ENCODE measurements at places on chromosomes 5 and 9.
A peak's percentile ranks its signal among the peaks of the same experiment; 100 is the strongest.

DNA sequence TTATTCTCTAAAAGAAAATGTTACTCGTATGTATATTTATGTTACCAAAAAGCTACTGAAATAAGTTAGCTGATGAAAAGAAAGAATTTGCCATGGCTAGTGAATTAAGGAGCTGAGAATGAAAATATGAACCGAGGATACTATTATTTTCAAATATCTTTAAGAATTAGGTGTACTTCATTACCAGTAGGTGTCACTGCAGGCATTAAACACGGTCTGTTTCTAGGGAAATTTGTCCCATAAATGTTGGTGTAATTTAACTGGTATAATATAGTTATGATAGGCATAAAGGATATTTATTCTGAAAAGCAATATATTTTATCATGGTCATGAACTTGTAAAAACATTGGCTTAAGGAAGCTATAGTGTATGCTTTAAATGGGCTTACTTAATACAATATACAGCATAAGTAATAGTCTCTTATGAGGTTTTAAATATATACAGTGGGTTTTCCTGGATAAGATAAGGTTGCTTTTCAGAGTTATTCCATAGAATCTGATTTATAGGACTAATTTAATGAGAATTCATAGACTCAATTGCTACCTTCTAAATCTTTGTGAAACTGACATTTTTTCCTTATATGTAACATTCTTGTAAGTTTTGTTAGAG lies 72.4 kb upstream of the MPDZ start:
- DNase-seq: peak; percentile 50

- DNase-seq: peak; percentile 87
These were observed 1.8 kb upstream of the FAM78A start for GRCh38 chr9:131277910-131278701.

DNA sequence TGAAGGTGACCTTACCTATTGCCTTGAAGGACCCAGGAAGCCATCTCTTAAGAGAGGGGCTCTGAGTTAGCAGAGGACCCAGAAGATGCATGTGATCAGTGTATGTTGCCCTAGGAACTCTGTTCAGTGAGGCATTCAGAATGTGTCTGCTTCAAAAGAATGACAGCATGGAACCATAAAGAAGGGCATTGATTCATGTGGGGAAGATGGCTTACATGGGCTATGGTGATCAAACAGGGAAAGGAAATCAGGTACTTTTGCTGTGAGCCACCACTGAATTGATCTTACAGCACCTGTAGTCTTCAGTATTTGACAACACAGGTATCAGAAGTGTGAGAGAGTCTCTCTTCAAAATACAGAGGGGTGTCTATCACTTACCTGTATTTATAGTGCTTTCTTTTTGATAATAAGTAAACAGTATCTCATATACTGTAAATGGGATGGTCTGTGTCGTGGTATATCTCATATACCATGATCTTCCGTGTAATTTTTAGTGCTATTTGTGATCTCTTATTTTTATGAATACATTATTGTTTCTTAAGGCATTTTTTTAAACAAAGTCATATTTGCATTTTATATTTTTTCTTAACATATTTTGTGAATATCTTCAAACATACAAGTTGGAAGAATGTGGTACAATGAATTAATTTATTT lies 57.0 kb downstream of the FOCAD start:
- DNase-seq: no peak

DNA sequence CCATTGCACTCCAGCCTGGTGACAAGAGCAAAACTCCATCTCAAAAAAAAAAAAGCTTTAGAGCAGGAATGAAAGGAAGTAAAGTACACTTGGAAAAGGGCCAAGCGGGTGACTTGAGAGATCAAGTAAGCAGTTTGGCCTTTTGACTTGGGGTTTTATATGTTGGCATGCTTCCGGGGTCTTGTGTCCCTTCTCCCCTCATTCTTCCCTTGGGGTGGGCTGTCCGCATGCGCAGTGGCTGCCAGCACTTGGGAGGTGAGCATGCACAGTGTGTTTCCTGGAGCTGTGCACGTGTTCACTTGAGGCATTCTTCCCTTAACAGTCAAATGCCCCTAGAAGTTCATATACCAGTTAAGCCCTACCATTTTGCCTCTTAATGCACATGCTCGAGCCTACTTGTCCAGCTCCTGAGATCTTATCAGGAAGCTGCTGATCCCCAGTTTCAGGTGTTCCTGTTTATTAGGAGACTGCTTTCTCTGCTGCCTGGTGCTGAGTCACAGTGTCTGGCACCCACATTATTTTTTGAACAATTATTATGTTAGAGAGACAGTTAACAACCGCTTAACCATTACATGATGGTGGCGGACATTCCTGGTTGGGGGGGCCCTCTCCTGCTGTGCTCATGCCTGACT lies 32.6 kb upstream of the PRRC2B start:
- DNase-seq: peak; percentile 67

GRCh38 chr5:79955356-79955895 lies 35.6 kb downstream of the MTX3 start:
- DNase-seq: no peak

GRCh38 chr5:139368613-139369012 lies 14.5 kb downstream of the SLC23A1 start:
- no peak for DNase-seq

DNA sequence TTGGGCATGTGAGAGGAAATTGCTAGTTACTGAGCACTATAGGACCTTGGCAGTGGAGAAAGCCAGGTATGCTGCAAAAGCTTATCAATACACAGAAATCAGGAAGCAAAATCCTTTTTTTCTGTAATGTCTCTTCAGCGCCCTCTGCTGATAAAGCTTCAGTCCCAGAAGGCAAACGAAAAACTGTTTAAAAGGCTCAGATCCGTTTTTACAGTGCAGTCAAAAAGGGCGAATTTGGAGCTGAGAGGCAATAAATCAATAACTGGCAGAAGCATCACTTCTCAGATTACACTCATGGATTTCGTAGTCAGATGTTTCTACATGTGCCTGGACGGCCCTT lies 1.1 kb upstream of the MAN2A1 start:
- peak; percentile 67 for DNase-seq

GRCh38 chr9:13049223-13049622 lies 230.3 kb downstream of the MPDZ start:
- no peak for DNase-seq

GRCh38 chr5:87136733-87137132 lies 130.9 kb upstream of the RASA1 start:
- peak; percentile 16 for DNase-seq

GRCh38 chr5:168042284-168043068 lies 249.0 kb upstream of the WWC1 start:
- no peak for DNase-seq

- DNase-seq: peak; percentile 94
These were observed 48.2 kb upstream of the RPL26L1 start for GRCh38 chr5:172910828-172911627.

GRCh38 chr5:177592010-177592834 lies at the start of gene TMED9:
Gene TMED9, plus strand, starts transcription at chr5:177592203. Its CDS starts 12 bp downstream, at chr5:177592215.
- DNase-seq: peak; percentile 87

GRCh38 chr9:33202552-33203201 lies 35.5 kb upstream of the B4GALT1 start:
- DNase-seq: peak; percentile 39

DNA sequence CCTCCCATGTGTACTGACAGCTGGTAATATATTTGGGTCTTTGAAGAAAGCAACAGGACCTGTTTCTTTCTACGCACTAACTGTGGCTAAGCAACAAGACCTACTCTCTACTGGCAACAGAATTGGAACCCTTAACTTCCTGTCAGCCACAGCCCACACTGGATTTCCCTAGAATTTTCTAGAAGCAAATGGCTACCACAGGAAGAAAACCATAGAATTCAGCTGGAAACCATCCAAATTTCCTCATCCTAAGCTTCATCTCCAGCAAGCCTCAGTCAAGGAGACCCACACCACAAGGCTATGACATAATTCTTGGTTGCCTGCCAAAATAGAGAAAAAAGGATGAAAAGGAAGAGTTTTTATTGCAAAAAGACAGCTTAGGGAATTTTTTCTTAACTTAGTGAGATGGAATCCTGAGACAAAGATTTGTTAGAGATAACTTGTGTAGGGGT lies 171.8 kb upstream of the TNC start:
- DNase-seq: no peak

- no peak for DNase-seq
These were observed 85.6 kb downstream of the RAD23B start for GRCh38 chr9:107368696-107369095.

GRCh38 chr9:13508681-13509080 lies 229.2 kb upstream of the MPDZ start:
- no peak for DNase-seq

- DNase-seq: no peak
These were observed 192.2 kb downstream of the DMAC1 start for GRCh38 chr9:7607421-7607820.

GRCh38 chr5:135821061-135821801 lies 13.2 kb upstream of the SLC25A48 start:
- DNase-seq: no peak

DNA sequence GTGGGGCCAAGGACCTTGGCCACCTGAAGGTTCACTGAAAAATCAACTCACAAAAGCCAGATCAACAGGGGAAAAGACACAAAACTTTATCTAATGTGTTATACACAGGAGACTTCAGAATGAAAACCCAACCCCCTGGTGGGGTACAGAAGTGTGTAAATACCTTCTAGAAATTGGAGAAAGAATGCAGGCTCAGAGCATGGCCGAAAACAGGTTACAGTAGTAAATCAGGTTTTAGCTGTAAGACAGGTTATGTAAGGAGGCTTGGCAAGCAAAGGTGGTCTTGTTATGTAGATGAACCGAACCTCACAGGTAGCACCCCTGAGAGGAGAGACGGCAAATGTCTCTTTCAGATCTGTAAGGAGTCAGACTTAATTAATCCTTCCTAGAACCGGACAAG lies 10.0 kb downstream of the CEMIP2 start:
- DNase-seq: no peak

DNA sequence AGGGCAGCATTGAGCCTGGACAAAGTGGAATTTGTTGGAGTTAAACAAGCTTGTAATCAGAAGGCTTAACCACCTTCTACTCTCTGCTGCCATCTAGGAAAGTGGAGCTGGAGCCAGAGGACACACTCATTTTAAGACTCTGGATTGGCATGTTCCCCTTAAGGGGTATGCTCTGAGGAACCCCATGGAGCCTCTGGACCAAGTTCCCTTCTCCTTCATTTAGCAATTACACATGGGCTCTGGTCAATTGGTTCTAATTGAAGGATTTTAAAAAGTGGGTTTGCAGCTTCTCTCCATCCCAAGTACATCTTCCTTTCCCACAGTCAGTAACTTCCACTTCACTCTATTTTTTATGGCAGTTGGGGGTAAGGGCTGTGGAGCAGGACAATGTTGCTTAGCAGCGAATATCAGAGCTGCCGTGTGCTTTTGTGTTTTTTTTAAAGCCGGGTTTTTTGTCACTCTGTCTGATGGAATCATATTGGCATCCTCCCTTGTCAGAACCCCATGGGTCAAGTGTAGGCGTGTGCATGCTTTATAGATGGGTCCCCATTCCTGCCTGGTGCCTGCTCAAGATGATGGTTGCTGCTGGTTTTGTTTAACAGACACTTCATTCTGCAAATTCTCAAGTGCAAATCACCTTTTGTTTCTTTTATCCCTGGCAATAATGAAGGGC lies 330.7 kb upstream of the ADAMTSL1 start:
- DNase-seq: no peak

- DNase-seq: no peak
These were observed 154.2 kb downstream of the TMC1 start for GRCh38 chr9:72675586-72675985.

DNA sequence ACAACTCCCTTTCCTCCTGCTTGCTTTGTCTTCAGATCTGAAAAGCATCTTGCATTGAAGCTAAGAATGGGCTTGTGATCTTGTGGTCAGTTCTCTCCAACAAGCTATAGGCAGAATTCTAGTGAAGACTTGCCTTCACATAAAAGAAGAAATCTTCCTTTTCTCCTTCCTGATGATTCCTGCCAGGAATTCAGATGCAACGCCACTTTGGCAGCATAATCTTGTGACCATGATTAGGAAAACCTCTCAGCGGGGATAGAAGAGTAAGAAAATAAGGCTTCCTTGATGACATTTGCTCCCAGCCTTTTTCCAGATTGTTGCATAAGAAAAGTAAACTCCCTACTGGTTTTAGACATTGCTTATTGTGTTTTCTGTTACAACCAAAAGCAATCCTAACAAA lies 73.4 kb downstream of the TMEM167A start:
- DNase-seq: no peak

DNA sequence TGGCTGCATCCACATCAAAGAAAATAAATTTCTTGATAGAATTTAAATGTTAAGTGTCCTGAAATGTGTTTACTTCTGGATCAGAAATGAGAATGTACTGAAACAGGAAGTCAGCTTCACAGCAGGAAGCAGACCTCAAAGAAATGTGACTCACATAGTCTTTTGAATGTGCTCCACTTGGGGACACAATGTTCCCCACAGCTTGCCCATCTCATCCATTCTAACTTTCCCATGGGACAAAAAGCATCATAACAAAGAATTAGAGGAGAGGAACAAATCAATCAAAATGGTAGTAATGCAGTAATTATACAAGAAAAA lies 85.7 kb downstream of the GRAMD2B start:
- DNase-seq: peak; percentile 58

DNA sequence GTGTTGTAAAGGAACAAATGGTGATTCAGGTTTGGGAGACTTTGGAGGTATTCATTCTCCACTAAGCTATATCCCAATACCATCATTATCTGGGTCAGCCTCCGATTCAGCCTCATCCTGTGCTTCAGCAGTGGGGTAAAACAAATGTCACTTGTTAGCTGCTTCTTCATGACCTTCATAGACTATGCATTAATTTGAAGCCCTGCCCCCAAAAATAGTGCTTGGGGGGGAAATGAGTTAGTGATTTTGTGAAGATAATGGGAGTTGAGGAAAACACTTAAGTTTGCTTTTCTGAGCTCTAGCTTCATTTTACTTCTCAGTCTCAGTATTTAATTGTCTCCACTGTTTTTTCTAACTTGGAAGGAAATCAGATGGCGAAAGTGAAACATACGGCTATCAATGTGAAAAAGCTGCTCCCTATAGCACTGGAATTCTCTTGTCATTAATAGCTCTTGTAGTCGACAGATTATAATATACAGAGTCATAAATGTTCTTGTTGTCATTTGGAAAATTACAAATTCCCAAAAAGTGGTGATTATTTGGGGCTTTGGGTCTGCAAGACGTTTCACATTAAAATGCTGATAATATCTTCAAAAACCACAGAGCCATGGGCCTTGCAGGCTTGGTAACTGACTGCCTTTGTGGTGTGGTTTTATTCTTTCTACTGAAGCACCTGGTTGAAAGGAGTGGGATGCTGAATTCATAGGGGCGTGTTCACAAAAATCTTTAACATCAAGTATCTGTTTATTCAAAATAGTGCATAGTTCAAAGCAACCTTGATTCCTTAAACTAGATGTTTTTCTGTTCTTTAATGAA lies 40.0 kb downstream of the PIK3R1 start:
- no peak for DNase-seq
